ENCODE measurements at places on chromosomes 1 and 21.

DNA sequence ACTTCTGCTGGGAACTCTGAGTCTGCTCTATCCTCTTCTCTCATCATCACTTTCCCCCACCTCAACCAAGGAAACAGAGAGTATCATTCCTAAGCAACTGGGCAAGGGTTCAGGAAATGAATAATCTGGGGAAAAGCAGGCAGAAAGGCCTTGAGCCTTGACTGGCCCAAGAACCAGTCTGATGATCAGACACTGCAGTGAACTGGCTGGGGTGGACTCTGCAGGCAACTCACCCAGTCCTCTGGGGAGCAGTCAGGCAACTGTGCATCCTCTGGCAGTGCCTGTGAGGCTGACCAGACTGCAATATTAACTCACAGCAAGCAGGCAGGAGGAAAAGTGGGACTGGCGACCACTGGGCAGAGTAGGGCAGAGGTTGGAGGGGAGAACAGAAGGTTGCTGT, 991 bp downstream of the ANKRD35 start:
- peak; percentile 64 for DNase-seq

- DNase-seq = no peak
Observed at GRCh38 chr1:119266386-119266785, 102.2 kb upstream of the HAO2 start.

- DNase-seq = peak; percentile 32
Observed at GRCh38 chr1:57272150-57272549, 151.7 kb downstream of the DAB1 start.

GRCh38 chr1:175480343-175480822, 263.0 kb downstream of the TNR start:
- DNase-seq = no peak

GRCh38 chr1:170307426-170307825, 161.7 kb downstream of the NTMT2 start:
- DNase-seq = no peak

DNA sequence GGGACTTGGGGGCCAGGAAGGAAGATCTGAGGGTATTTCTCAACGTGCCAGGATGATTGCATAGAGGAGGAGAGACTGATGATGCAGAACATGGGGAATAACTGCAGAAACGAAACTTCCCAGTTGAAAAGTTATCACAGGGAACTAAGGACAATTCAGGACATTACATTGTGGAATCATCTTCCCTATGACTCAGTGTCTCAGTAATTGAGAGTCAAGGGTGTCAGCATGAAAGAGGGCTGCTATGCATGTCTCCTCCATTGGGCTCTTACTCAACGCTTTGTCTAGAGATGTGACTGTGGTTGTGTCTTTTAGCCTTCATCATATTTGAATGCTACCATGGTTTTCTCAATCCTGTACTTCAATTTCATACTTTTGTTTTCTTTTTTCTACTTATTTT, 48.9 kb upstream of the PTGFR start:
- DNase-seq = peak; percentile 53

DNA sequence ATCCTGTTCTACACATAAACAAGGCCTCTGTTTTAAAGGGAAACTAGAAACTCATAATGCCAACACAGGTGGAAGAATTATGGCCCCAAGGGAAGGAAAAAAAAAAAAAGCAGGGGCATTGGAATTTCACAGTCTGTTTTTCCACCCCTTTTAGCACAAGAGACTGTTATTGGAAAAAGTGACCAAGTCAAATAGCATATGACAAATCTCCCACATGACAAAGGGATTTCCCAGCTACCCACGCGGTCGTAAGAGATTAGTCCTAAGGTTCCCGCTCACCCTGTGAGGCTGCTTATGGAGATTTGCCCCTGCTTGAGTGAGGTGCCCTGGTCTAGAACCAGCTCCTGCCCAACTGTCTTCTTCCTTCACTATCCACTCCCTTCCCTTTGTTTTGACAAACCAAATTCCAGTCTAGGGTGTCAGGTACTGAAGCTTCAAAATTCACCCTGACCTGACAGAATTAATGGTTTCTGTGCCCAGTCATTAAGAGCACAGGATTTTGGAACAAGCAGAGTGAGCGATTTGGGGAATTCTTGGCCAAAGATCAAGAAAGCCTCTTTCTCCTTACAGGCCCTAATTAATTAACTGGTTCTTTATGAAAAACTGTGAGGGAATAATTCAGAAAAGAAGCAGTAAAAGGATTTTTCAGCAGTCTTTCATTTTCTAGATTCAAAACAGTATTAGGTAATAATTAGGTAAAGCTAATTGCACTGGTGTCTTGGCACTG, 107.3 kb downstream of the NMNAT2 start:
- DNase-seq = no peak

DNA sequence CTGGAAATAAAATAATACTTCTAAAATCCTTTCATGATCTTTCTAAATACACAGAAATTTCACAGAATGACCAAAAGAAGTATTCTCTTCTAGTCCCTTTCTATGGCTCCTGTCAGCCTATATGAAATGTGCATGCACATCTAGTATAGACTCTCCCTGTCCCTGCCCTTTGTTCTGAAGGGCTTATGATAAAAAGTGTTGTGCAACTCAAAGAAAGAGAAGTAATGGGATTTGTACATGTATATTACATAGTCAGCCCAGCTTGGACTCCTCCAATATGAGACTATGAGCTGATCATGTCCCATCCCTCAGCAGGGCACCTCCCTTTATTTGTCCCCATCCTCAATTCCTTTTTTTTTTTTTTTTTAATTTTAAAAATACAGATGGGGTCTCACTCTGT, 42.1 kb upstream of the LAX1 start:
- DNase-seq = no peak

DNA sequence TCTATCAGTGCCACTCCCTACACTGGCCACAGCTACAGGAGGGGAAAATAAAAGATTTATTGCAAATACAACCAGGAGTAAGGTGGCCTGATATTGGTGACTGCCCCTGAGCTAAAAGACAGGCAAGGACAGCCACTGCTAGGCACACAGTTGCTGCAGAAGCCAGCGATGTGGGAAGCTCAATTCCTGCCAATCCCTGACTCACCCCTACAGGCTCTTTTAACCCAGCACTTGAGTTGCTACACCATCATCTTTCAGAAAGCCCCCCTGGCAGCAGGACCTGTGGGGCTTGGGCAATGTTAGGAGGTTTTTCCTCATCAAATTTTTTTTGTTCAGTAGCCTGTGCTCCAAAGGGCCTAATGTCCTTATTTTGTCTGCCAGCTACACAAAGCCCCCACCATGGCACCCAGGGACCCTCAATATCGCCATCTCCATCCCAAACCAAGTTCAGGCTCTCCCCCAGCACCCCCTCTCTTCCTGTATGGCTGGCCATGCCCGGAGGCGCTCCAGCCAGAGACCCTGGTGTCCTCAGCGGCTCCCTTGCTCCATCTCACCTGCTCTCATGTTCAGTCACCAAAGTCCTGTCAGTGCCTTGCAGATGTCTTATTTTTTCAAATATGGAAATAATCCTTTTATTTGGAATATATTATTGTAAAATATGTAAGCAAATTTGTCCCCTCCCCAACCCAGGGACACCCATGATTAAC, 13.4 kb downstream of the CLEC20A start:
- DNase-seq = no peak

DNA sequence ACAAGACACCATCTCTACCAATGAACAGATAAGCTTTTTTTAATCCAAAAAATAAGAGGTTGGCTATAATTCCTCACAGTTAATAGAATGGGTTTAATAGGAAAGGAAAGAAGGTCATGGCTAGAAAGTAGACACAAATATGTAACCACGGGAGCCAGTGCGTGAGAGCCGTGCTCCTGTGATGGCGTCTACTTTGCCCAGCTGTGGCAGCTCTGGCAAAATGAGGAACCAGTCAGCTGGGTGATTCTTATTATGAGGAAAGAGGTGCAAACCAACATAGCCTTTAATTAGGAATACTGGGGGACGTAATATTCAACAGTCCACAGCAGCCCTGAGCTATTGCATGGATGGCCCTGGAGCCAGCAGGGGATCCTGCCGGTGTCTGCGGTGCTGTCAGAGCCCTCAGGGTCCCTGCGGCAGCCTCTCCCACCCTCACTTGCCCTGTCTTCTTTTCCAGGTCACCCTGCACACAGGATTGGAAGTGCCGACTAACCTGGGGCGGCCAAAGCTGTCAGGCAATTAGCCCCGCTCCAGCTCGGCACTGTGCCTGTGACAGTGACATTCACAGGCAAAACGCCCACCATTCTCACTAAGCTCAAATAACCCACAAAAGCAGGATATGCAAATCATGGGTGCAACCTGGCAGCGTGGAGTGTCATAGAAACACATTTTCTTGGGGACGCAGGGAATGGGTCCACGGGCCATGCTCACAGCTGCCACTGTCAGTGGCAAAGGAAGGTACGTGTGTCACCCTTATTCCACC, 25.9 kb upstream of the GNPAT start:
- no peak for DNase-seq

DNA sequence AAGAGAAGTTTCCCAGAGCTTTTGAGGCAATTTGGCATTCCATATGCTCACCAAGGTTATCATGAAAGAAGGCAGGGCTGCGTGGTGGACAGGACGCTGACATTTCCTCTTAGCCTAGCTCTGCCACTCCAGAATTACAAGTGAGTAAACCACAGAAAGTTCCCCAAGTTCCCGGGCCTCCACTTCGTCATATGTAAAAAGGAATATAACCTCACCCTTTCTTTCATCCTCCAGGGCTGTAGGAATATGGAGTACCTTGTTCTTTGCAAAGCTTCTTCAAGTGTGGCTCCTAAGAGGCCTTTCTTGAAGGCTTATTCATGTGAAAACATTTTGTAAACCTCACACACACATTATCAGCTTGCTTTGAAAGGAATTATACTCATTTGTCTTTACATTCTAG, 210.2 kb downstream of the GREM2 start:
- DNase-seq = no peak

DNA sequence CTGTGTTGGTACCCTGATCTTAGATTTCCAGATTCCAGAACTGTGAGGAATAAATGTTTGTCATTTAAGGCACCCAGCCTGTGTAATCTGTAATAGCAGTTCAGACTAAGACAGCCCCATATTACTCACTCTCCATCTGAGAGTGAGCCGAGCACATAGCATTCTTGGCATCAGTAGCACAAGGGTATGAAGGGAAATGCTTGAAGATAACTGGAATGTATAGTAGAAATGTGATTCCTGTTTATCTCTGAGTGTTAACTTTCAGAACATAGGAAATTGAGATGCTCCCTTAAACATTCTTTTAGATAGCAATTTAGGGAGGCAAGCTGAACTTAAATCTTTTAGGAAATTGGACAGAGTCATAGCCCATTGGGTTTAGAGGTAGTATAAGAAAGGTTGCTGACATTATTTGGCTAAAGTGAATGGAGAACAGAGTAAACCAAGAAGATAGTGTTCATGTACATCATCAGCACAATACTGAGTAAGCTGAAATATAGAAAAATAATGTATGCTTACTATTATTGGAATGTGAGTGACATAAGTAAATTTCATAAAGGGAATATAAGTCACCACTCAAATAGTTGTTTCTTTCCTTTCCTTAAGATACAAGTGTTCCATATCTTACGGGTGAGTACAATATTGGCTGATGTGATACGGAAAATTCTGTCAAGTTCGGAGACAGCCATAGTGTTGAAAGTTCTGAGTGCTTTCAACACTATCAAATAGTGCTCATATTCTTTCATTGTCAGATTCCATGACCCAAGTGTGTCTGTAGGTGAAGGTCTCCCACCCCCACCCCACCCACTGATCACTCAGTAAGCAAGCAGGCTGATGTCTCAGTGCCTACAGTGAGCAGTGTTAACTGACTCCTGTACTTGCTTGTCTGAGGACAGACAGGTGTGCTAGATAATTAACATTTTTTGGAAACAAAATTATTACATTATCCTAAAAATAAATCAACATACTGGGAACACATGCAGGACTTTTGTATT, 73.7 kb downstream of the LRRC8D start:
- peak; percentile 74 for DNase-seq

GRCh38 chr1:39391691-39392679, 99.5 kb upstream of the BMP8A start:
- DNase-seq = peak; percentile 84

- DNase-seq = no peak
Observed at GRCh38 chr1:224338150-224338838, 8.3 kb upstream of the NVL start.

DNA sequence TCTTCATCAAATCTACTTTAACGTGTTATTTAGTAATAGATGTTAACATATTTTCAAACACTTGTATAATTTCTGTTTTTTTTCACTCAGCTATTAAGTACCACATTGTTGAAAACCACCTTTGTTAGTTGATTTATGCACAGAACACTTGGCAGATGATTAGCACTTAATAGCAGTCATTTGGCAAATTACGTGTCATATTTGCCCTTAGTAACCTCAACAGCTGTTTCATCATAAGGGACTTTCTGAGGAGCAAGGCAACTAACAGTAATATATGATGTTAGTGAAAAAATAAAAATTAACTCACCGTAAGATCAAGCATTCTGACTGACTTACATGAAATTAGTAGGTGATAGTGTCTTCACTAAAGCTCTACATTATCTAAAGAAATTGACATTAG, 186.4 kb downstream of the HMCN1 start:
- no peak for DNase-seq

DNA sequence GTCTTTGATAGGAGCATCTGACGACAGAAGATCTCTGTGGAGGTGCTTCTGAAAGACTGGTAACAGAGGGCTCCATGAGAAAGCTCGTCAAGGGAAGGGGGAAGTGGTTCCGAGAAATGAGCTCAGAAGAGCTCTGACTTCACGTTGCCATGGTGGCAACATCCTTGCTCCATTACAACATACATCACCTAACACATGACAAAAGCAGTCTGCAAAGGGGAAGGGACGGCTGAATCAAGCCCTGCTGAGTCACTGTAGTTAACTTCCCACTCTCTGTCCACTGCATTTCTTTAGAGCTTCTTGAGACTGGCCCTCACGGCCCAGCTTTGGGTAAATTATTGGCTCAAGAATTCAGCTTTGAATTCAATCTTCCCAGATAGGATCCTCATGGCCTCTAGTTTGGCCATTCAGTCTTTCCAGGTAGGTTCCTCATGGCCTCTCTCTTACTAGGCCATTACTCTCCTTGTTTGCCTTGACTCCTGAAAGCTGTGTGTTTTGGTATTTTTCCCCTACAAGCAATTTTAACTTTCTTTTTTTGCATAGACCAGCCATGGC, 88.0 kb upstream of the ZNF648 start:
- DNase-seq = peak; percentile 51

GRCh38 chr1:33654267-33654834, 181.9 kb downstream of the ZSCAN20 start:
- DNase-seq = peak; percentile 70

DNA sequence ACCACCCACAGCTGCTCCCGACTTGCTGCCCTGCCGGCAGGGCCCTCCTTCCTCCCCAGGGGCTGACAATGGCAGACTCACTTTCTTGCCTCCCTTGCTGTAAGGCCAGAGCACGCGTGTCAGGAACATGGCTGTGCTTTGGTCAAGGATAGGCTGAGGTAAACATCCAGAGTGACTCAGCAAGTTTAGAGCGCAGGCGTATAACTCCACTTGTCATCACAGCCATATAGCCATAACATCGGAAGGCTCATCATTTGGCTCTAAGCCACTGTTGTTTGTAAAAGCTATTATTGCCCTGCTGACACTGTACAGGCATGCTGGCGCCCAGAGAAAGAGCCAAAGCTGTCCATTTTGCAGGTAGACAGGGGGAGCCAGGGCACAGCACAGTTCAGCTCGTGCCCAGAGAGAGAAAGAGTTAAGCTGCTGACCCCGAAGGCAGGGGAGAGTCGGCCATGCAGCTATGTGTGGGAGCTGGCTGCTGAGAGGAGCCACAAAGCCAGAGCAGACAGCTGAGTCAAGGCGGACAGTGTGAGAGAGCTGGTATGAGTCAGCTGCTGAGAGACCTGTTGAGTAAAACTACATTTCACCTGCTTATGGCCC, 60.6 kb downstream of the GNG4 start:
- peak; percentile 40 for DNase-seq
